ENCODE measurements at places on chromosomes 13 and 19.

GRCh38 chr13:112928020-112928971, 40.7 kb upstream of the MCF2L start:
- DNase-seq: no peak

- no peak for DNase-seq
Measured at GRCh38 chr13:106513025-106513983, 22.2 kb downstream of the EFNB2 start.

- no peak for DNase-seq
Measured at GRCh38 chr19:36573895-36574720, 1.0 kb upstream of the ZNF529 start.

DNA sequence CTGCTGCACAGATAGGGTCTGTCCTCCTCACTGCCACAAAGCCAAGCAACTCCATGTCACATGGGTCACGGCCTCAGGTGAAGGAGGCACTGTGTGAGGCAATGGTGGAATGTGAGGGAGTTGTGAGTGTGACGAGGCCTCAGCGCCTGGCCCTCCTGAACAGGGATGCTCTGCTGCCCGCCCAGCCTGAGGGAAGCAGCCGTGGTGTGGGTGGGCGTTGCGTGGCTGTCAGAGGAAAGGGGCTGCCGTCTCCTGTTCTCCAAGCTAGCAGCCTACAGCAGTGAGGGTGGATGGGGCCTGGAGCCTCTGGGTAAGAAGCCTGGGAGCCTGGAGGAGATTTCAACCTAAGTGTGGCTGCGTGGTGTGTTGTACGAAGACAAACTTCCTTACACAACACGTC, 125.0 kb downstream of the COL4A1 start:
- DNase-seq: no peak

GRCh38 chr13:99414048-99414995, 87.0 kb upstream of the TM9SF2 start:
- no peak for DNase-seq

DNA sequence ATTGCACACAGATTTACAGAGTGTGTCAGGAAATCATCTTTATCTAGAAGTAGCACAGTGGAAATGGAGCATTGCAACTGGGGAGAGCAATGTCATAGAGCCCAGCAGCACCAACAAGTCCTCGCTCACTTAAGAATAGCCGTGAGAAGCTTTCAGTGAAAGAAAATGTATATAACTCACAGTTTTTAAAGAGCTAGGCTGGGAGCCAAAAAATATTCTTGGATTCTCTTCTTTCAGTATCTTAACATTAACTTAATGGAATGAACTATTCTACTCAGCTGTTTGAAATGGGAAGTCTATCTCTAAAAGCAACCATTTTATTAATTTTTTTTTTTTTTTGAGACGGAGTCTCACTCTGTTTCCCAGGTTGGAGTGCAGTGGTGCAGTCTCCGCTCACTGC, 329.6 kb downstream of the COG6 start:
- no peak for DNase-seq

GRCh38 chr13:39512687-39513086, 90.3 kb downstream of the LHFPL6 start:
- DNase-seq: no peak

DNA sequence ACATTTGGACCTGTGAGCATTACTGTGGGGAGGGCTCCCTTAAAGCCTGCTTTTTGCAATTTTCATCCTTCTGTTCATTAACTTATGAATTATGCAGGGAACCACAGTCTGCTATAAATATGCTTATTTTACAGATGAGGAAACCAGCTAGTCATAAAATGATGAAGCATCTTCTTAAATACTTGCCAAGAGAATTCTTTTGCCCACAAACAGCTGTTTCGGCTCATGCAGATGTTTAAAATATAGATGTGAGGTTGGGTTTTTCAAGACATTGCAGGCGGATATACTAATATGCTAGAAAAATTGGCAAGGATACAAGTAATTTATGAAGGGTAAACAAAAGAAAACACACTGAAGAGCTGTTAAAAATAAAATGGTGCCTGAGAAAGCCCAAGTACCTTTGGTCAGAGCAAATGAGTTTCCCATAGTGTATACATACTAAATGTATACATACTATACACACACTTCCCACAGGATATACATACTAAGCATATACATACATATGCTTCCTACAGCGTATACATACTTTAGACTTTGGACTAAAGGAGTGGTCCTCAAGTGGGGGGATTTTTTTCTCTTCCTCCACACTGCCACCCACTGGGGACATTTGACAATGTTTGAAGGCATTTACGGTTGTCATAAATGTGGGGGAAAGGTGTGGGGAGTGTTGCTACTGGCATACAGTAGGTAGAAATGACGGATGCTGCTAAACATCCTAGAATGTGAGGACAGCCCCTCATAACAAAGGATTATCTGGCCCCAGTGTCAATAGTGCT, 164.9 kb upstream of the CSNK1A1L start:
- DNase-seq: no peak

- no peak for DNase-seq
Measured at GRCh38 chr13:39129213-39129612, 91.0 kb downstream of the NHLRC3 start.

DNA sequence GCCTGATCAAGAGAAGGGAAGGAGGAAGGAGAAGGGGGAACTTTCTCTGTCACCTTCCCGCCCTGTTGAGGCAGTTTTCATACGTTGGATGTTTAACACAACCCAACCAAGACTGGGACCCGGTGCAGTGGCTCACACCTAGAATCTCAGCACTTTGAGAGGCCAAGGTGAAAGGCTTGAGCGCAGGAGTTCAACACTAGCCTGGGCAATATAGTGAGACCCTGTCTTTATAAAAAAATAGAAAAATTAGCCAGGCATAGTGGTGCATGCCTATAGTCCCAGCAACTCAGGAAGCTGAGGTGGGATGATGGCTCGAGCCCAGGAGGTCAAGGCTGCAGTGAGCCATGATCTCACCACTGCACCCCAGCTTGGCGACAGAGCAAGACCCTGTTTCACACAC, 59.4 kb upstream of the PEG3 start:
- DNase-seq: no peak

- DNase-seq: no peak
Measured at GRCh38 chr19:31254180-31254551, 95.1 kb downstream of the TSHZ3 start.

DNA sequence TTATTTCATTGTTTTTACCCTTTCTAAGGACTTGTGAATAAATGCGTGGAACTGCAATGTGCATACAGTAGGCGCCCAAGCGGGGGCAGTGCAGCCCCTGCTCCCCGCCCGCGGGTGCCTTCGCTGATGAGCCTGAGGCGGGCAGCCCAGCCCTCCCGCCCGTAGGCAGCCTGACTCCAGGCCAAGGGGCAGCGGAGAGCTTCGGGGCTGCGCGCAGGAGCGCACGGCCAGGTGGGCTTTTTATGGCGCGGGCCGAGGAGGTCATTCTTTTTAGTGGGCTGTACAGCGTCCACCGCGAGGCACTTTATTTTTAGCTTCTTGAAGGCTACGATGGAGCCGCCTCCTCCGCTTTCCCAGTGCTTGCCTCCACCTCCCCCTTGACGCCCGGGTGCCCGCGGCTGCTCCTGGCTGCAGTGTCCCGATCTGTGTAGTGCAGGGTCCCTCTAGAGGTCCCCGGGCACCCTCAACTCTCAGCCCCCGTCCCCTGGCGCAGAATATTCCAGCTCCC, 60.5 kb downstream of the CCNE1 start:
- no peak for DNase-seq

GRCh38 chr19:7007859-7008258, 13.4 kb downstream of the MBD3L2B start:
- no peak for DNase-seq

GRCh38 chr13:34322014-34322742, 504.2 kb downstream of the RFC3 start:
- DNase-seq: no peak

- no peak for DNase-seq
Measured at GRCh38 chr13:25147638-25148401, 24.3 kb downstream of the AMER2 start.

DNA sequence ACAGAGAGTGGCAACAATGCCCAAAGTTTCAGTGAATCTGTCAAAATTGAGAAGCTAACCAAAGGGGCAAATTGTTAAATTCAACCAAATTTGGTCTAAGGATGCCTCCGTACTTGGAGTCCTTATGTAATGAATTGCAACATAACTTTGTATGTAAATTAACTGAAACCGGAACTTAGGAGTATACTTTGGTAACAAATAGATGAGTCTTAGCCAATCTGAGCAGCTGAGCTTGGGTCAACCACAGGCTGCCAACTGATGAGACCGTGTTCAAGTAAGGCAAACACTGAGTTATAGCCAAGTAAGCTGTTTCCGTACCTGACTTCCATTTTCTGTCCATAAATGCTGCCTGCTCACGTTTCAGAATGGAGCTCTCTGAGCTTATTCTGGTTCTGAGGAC, 5.3 kb downstream of the VWA8 start:
- DNase-seq: peak; percentile 92

DNA sequence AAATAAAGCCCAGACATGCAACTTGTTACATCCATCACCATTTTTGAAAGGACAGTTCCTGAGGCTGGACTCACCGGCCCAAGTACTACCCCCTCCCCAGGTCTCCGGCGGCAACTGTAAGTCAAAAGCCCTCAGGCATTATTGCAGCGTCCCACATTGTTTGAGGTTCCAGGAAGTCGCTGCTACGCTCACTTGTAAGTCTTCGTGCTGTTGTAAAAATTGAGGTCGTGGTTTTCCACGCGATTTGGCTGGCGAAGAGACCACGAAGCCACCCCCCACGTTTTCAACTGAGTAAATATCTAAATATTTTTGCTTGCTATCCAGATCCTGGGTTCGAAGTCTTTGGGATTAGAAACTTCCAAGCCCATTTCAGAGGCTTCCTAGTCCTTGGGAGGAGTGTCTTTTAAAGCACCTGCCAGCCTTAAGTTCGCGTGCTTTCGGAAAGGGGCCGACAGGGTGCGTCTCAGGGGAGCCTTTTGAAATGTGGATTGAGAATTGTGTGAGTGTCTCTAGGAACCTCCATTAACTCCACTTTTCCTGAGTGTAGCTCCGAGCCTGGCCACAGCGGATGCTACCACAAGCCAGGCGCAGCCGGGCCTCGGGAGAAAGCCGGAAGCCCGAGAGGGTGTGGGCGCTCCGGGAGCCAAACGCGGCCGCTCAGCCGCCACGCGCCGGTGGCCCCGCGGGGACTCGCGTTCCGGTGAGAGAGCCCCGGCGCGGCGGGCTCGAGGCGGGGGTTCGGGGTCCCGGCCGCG, 434 bp upstream of the FNDC3A start:
- DNase-seq: no peak

- DNase-seq: no peak
Measured at GRCh38 chr13:49933511-49933910, 2.6 kb downstream of the SPRYD7 start.

DNA sequence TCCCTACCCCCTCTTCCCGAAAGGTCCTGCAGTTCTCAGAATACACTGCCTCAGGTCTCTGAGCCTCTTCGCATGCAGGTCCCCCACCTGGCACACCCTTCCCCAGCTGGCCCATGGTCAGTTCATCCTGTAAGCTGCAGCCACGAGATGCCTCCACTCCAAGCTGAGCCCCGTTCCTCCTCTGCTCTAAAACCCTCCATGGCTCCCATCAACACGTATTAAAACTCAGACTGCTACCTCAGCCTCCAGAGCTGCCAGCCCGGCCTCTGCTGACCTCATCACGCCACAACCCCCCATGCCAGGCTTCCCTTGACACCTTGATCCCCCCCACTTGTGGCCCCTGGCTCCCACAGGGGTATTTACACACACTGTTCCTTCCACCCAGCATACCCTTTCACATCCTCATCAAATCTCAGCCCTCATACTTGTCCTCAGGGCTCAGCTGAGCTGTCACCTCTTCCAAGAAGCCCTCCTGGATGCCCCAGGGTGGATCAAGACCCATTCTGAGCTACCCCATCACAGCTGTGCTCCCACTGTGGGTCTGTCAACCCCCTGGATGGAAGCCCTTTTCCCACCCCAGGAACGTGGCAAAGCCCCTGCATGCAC, 48.9 kb downstream of the PTPRS start:
- DNase-seq: no peak

GRCh38 chr19:29372921-29373797, 152.6 kb upstream of the VSTM2B start:
- DNase-seq: no peak

DNA sequence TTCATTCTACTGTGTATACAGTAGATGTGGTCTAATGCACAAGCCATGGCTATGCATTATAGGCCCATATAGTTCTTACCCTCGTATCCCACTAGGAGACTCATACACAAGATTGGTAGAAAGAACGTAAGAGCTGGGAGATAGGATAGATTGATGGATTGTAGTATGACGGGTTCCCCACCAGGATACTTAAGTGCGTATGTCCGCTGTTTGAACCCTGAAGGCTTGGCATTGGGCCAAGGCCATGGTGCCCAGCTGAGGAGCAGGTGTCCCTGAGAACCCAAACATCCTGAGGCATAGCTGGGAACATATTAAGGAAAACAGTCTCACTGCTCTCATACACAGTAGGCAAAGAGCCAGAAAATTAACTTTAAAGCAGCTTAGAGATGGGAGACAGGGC, 617.5 kb upstream of the KLF12 start:
- no peak for DNase-seq

DNA sequence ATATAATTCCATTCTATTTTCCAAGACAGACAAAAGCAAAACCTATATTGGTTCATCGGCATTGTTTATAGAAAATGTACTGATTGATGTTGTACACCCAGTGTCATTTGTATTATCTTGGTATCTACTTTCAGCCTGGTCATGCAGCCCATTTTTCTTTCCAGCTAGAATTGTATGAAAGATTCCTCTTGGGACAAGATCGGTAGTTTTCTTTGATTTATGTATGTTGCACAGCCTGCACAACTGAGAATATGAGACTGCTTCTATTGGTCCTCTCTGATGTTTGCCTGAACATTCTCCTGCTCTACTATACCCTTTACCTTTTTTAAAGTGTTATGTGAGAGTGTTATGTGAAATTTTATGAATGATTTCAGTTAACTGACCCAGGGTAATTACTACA, 487.7 kb upstream of the PRR20A start:
- no peak for DNase-seq

GRCh38 chr13:20903164-20903475, 574 bp upstream of the XPO4 start:
- no peak for DNase-seq

DNA sequence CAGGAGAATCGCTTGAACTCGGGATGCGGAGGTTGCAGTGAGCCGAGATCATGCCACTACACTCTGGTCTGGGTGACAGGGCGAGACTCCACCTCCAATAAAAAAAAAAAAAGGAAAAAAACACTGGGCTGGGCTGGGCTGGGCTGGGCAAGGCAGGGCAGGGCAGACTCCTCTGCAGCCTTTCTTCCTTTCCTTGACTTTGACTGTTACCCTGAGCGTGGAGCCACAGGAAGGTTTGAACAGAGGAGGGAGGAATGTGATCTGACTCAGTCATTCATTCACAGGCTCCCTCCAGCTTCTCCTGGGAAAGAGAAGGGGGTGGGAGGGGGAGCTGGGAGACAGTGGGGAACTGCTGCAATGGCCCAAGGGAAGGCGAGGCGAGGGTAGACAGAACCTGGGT, 2.7 kb upstream of the ACTN4 start:
- no peak for DNase-seq

Measured in HL-60 (cell line).